LoVo (cell line): ENCODE measurements at places on chromosomes 1 and 21.
A peak's percentile ranks its signal among the peaks of the same experiment; 100 is the strongest.

GRCh38 chr1:182627622-182628021, 23.4 kb upstream of the RGS16 start:
- no peak for DNase-seq

DNA sequence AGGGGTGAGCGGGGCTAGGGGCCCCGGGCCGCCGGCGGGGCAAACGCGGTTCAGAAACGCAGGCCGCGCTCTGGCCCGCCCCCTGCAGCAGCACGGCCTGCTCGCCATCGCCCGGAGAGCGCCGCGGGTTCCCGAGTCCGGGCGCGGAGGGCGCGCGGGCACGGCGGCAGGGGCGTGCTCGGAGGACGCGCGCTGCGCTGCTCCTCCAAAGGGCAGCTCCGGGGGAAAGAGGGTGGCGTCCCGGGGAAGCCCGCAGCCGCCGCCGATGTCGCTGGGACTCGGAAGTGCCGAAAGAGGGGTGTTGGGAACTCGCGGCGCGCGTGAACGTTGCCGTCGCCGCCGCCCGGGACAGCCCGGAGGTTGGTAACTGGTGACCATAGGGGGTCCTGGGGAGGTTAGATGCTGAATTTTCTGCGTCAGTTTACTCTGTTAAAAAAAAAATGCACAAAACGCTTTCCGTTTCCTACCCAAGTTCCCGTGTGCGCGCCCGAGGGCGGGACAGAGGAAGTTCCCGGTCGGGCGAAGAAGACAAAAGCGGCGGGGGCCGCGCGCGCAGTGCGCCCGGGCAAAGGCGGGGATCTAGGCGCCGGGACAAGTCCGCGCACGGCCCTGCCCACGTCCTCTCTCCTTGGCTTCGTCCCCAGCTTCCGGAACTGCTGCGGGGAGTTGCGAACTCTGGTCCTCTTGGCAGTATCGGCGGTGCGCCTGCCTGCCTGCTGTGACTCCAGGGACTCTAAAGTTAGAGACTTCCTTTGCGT, at the start of gene HHAT:
TSS of gene HHAT (plus strand) at position 157 of the 758 bp plus-strand sequence. CDS start 20,074 bp downstream, outside the sequence.
- DNase-seq: peak; percentile 76

DNA sequence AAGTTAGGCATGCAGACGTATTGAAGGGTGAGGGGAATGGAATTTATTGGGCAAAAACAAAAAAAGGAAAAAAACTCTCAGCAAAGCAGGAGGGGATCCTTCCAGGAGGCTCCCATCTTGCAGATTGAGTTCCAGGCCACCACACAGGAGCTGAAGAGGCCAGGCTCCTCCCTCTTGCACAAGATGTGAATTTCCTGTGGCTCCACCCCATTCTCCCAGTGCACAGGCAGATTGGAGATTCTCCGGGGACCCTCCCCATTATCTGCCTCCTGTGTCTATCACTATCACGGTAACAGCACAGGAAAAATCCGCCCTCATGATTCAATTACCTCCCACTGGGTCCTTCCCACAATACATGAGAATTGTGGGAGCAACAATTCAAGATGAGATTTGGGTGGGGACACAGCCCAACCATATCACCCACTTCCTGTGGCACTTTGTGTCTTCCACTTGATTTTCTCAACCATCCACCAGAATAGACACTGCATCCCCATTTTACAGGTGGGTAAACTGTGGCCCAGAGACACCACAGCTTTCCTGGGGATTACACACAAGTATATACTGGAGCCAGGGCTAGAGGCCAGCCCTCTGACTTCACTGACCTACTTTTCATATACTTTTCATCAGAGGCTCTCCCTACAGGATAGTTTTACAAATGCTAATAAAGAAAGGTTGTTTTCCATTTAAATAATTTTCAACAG, 18.9 kb upstream of the COL6A1 start:
- DNase-seq: no peak

GRCh38 chr1:30451532-30452125, 271.8 kb downstream of the MATN1 start:
- no peak for DNase-seq

DNA sequence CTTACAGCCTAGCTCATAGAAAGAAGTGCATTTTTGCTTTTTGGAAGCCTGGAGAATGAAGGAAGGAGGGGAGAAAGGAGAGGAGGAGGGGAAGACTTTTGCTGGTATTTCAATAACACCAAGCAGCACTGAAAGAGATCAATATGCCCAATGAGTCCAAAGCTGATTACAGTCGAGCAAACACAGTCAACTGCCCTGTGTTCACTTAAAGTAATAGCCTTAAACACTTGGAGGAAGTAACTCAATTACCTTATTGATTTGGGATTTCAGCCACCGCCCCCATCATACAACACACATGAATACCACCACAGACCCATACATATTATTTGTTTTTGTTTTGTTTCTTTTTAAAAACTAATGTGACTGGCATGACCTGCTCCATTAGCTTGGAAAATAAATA, 23.3 kb upstream of the RXRG start:
- no peak for DNase-seq
